ENCODE measurements at places on chromosomes 7 and 10.

DNA sequence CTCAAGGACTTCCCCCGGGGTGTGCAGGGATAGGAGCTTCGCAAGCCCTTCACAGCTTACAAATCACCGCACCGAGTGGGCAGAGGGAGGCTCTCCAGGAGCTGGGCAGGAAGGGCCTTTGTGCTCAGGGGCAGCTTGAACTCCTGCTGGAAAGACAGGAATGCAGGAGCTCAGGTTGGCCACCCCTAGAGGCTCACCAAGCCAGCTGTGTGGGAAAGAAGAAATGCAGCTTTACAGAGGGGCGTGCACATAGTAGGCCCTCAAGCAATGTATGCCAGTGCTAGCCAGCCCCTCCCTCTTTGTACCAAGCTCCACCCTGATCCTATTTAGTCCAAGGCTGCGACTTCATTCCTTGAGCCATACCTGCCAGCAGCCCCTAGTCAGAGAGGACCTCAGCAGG lies 26.1 kb downstream of the STRA8 start:
- no peak for DNase-seq

DNA sequence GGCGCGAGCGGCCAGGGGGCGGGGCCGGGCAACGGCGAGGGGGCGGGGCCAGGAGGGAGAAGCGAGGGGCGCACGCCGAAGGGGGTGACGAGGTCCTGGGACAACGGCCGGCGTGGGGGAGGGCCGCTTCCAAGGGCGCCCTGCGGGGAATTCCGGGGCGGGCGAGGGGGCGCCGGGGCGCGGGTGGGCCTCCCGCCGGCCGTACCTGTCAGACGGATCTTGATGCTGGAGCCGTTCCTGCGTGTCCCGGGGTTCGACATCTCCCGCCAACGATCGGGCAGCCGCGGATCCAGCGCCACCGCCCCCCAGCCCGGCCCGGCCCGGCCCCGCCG lies 421 bp downstream of the SMURF1 start:
- no peak for DNase-seq

GRCh38 chr7:19116121-19117090 lies 1.0 kb downstream of the TWIST1 start:
- DNase-seq: peak; percentile 58

- peak; percentile 89 for DNase-seq
Measured at GRCh38 chr7:149460493-149461277, at the start of gene ZNF777. Gene ZNF777, minus strand, starts transcription at chr7:149461062. Its CDS starts 5,040 bp downstream, at chr7:149456022.

- DNase-seq: peak; percentile 58
Measured at GRCh38 chr7:128841921-128842673, 11.9 kb downstream of the FLNC start.
